Activated CD4-positive, alpha-beta memory T cell treated with anti-CD3 and anti-CD28 coated beads for 36 hours (primary cell): ENCODE measurements at places on chromosomes 12 and 14. TPM values are rescaled to one million over a fixed set of nuclear protein-coding genes. Genes with fewer than 3 reads are reported as not detected.

DNA sequence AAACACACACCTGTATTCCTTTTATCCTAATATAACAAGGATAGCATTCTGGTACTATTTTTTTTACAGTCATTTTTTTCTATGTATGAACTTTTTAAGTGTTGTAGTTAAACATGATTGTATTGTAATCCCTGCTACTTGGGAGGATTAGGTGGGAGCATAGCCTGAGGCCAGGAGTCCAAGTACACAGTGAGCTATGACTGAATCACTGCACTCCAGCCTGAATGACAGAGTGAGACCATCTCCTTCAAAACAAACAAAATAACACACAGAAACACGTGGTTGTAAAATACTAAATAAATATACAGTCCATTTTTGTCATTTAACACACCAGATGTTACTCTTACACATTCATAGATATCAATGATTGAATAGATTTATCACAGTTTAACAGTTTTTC lies 56.9 kb downstream of the MAP4K5 start:
- no peak overlapping the region for H3K4me3 ChIP-seq
- H3K36me3 ChIP-seq, result peaks cover 61% of the 10 kb centered on the region
- H3K4me1 ChIP-seq, result no peaks in the 10 kb centered on the region
- no peaks in the 10 kb centered on the region for H3K27me3 ChIP-seq

Gene ORAI1
- 41.6 TPM for total RNA-seq

DNA sequence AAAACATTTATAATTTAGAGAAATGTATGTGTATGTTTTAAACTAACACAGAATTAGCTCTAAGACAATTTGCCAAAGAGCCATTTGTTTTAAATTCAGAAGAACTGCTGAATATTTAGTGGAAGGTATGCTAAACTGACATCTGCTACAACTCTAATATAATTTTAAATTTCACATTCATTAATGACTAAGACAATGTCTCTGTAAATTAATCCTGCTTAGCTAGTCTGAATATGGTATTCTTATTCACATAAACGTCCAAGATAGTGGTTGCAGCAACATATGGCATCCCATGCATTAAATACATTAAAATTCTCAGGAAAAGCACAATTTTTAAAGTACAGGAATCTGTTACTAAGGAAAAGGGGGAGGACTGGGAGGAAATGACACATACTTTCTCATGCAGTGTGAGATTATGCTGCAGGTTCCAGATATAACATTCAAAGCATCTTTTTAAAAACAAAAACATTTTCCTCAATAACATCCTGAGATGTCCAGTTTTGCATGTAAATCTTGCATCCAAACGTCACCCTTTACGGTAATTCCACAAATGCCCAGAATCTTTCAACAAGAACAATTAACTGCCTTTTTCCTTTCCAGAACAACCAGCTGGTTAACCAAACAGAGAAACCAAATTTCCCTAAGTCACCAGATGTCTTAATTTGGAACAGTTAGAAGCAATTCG lies 26.9 kb downstream of the WDR89 start:
- H3K27me3 ChIP-seq, result no peaks in the 10 kb centered on the region
- no peak for DNase-seq
- H3K27ac ChIP-seq, result peak overlapping the region; percentile 36
- H3K36me3 ChIP-seq, result peaks cover 8% of the 10 kb centered on the region

DNA sequence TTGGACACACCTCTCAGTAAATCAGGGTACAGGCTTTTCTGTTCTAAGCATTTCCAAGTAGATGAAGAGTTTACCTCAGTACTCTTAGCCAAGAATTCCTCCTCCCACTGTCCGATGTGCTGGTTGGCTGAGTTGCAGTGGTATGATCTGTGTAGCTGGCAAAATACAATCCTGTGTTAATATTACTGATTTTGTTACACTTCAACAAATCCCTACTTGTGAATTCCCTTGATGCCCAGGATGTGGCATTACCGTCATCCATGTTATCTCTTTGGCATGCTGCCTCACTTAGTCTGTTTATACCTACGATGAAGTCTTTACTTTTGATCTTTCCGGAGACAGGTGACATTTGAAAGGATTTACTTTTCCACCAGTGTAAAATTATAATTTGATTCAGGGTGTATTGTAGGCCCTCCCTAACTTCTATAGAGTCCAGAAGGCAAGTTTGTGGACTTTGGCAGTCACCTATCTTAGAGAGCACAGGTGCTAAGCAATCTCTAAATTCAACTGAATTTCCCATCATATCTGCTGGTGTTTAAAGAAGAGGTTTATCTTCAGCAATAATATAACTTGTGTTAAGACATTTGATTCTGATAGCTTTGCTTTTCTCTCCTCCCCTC lies 10.1 kb downstream of the CCDC196 start:
- no peak overlapping the region for H3K4me3 ChIP-seq
- no peaks in the 10 kb centered on the region for H3K36me3 ChIP-seq
- H3K4me1 ChIP-seq, result peaks cover 12% of the 10 kb centered on the region
- no peak for DNase-seq
- peaks cover 1% of the 10 kb centered on the region for H3K27me3 ChIP-seq

Gene AMDHD1
- 2.1 TPM for total RNA-seq

GRCh38 chr12:66189889-66190288 lies 875 bp downstream of the IRAK3 start:
- no peak for DNase-seq
- H3K27me3 ChIP-seq, result peaks cover 45% of the 10 kb centered on the region
- H3K4me3 ChIP-seq, result no peak overlapping the region
- H3K4me1 ChIP-seq, result peaks cover 8% of the 10 kb centered on the region
- H3K36me3 ChIP-seq, result peaks cover 2% of the 10 kb centered on the region

- H3K36me3 ChIP-seq, result no peaks in the 10 kb centered on the region
- no peak for DNase-seq
- no peaks in the 10 kb centered on the region for H3K4me1 ChIP-seq
- no peak overlapping the region for H3K27ac ChIP-seq
- peaks cover 8% of the 10 kb centered on the region for H3K27me3 ChIP-seq
Measured at GRCh38 chr12:103745962-103746361, 95.1 kb downstream of the NT5DC3 start.

Gene FOXJ2
- 17.1 TPM for total RNA-seq

Gene NANOG
- total RNA-seq, result not detected

DNA sequence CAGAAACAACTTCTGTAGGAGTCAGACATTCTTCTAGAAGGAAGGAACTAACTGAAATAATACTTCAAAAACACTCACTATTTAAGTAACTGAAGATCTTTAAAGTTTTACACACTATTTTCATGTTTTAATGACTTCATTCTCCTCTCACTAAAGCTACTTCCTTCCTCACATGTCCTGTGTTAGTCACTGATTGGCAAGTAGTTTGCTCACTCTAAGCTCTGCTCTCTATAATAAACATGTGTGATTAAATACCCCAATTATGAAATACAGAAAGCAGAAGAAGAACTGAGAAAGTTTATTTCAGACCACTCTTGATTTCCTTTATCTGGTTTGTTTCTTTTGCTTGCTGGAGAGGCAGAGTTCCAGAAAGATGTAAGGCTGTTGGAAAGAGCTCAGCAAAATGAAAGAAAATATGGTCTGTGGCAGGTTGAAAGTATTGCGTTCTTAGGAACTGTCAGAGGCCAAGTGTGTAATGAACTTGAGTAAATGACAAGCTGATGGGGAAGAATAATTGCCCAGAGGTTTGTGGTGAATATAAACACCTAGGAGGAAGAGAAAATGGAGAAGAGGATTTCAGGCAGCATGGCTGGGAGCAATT lies 522.0 kb upstream of the SEL1L start:
- no peak overlapping the region for H3K27ac ChIP-seq
- H3K4me3 ChIP-seq, result no peak overlapping the region
- DNase-seq, result no peak

- DNase-seq, result peak; percentile 87
- no peaks in the 10 kb centered on the region for H3K27me3 ChIP-seq
- H3K4me3 ChIP-seq, result peak overlapping the region; percentile 74
- H3K27ac ChIP-seq, result peak overlapping the region; percentile 96
- H3K4me1 ChIP-seq, result peaks cover 78% of the 10 kb centered on the region
- peaks cover 15% of the 10 kb centered on the region for H3K36me3 ChIP-seq
Measured at GRCh38 chr14:93970965-93971634, 5.3 kb downstream of the ASB2 start.

Gene TRIM9
- total RNA-seq, result 0.36 TPM

DNA sequence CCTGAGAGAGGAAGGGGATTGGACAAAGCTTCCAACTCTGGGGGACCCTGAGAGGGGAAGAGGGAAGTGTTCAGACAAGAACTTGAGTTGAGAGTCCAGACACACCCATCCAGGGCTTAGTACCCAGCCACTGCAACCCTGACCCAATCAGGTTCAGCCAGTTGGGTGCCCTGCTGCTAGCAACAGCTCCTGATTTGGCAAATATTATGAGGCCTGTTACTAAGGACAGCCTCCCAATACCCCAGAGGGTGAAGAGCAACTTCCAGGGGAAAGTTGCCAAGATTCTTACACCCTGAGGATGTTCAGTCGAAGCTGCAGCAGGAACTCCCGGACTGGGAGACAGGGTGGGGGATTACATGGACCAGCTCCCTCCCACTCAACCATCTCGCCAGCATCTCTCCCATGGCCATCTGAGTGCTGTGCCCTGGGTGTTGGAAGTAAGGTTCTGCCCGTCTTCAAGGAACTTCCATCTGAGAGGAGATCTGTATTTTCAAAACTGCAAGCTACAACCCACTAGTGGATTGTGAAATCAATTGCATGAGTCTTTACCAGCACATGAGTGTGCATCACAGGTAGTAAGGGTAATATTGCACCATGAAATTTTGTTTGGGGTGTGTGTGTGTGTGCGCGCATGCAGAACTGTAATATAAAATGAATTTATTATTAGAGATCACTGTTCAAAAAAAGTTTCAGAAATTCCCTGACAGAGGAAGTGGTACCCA lies 11.5 kb upstream of the KRT78 start:
- H3K27ac ChIP-seq, result no peak overlapping the region
- no peak overlapping the region for H3K4me3 ChIP-seq
- peaks cover 2% of the 10 kb centered on the region for H3K27me3 ChIP-seq
- DNase-seq, result no peak
- H3K36me3 ChIP-seq, result no peaks in the 10 kb centered on the region
- no peaks in the 10 kb centered on the region for H3K4me1 ChIP-seq

DNA sequence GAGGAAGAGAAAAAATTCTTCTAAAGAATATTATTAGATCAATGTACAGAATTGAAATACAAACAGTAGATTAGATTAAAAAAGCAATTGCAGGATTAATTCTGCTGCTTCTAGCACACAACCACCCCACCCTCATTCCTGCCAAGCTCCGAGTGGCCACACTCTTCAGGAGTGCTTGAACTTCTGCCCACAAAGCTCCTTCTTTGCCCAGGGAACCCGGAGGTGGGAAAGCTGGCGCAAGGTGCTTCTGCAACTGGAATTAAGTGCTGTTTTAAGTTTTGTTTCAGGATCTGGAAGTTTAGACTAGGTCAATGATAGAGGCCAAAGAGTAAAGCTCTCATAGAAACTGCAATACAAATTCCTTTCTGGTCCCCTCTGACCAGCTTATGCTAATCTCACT lies 94.1 kb upstream of the BMP4 start:
- no peaks in the 10 kb centered on the region for H3K4me1 ChIP-seq
- no peak for DNase-seq
- H3K27me3 ChIP-seq, result no peaks in the 10 kb centered on the region

GRCh38 chr12:54592316-54592715 lies 3.9 kb upstream of the PPP1R1A start:
- peaks cover 34% of the 10 kb centered on the region for H3K27me3 ChIP-seq

Gene SIX4
- total RNA-seq, result not detected
